A549 treated with GW870086 at 1 μM for 4 hours (cell line): ENCODE measurements at places on chromosomes 11 and 22. TPM values are rescaled to one million over a fixed set of nuclear protein-coding genes. Genes with fewer than 3 reads are reported as not detected.

Gene SLC35F2
- 42.2 to 53.3 TPM (median 49.0 TPM) in 5 replicates for total RNA-seq

Gene APLNR
- 0.05 TPM in 1 of 5 replicates, not detected in the others for total RNA-seq

Gene MAPK8IP1
- 4.3 to 7.1 TPM (median 6.0 TPM) in 5 replicates for total RNA-seq

Gene RAB38
- total RNA-seq: 0.81 to 1.4 TPM (median 1.1 TPM) in 5 replicates

Gene CRYBB3
- total RNA-seq: 0.19 TPM in 1 of 5 replicates, not detected in the others

Gene KRTAP5-11
- not detected in 5 replicates for total RNA-seq

Gene MS4A2
- total RNA-seq: not detected in 5 replicates

Gene MMP3
- total RNA-seq: 0.17 to 0.28 TPM in 2 of 5 replicates, not detected in the others

Gene SULT4A1
- not detected in 5 replicates for total RNA-seq

Gene MMP8
- total RNA-seq: not detected in 5 replicates

Gene MAP6
- total RNA-seq: 1.4 to 2.1 TPM (median 1.7 TPM) in 5 replicates

Gene POU2AF2
- total RNA-seq: not detected in 5 replicates

Gene TBX10
- total RNA-seq: not detected in 5 replicates

Gene OR52I1
- total RNA-seq: not detected in 5 replicates

Gene SAA4
- not detected in 5 replicates for total RNA-seq

Gene PNPLA3
- total RNA-seq: 0.70 to 1.2 TPM (median 0.94 TPM) in 5 replicates

Gene SFI1
- total RNA-seq: 8.5 to 11.7 TPM (median 11.3 TPM) in 5 replicates

Gene ARHGAP20
- 0.03 TPM in 1 of 5 replicates, not detected in the others for total RNA-seq

Gene LRP4
- 7.5 to 9.6 TPM (median 8.7 TPM) in 5 replicates for total RNA-seq

Gene TBX1
- total RNA-seq: 2.2 to 4.7 TPM (median 4.2 TPM) in 5 replicates

Gene TEX12
- 0.17 TPM in 1 of 5 replicates, not detected in the others for total RNA-seq

Gene TECTA
- total RNA-seq: 0.02 to 0.13 TPM (median 0.06 TPM) in 5 replicates

Gene VPREB1
- total RNA-seq: not detected in 5 replicates

Gene LRFN4
- total RNA-seq: 84.6 to 115 TPM (median 106 TPM) in 5 replicates
